ENCODE measurements at places on chromosomes 11 and 22. TPM values are rescaled to one million over a fixed set of nuclear protein-coding genes. Genes with fewer than 3 reads are reported as not detected.

GRCh38 chr11:118813551-118813950 is 22.6 kb upstream of the DDX6 start:
- DNase-seq = no peak

GRCh38 chr22:17806437-17806836 is 32.2 kb upstream of the BID start:
- DNase-seq = no peak

DNA sequence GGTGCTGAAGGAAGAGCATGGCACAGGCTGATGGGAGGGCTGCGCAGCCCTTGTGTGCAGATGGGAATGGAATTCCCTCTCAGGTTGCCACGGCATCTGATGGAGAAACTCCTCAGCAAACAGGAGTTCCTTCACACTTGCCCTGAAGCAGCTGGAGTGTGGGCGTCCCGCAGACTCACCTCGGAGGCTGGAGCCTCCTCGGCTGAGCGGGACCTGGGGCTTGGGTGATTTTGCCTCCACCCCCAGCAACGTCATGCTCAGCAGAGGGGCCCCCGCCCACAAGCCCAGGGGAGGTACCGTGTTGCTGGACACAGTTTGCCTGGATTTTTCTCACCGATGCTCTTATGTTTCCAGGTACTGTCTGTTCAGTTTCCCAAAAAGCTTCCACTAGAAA is 63.4 kb downstream of the MYO7A start:
- DNase-seq = no peak

DNA sequence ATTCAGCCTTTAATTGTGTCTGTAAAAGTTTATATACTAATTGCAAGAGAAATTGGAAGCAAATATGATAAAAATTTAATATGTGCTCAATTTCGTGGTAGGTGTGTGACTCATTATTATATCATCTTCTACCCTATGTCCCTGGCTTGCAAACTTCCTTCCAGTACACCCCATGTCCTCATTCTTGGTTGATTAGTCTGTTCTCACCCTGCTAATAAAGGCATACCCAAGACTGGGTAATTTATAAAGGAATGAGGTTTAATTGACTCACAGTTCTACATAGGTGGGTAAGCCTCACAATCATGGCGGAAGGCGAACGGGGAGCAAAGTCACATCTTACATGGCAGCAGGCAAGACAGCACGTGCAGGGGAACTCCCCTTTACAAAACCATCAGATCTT is 11.9 kb downstream of the MRGPRX3 start:
- DNase-seq = no peak

The OR52I1 gene
- not detected for total RNA-seq

The MS4A3 gene
- total RNA-seq = not detected

The PRODH gene
- total RNA-seq = 18.8 TPM

The THY1 gene
- 49.2 TPM for total RNA-seq
